ENCODE measurements at places on chromosomes 2 and 18. TPM values are rescaled to one million over a fixed set of nuclear protein-coding genes. Genes with fewer than 3 reads are reported as not detected.

The TMEFF2 gene
- total RNA-seq: not detected

The ELOA2 gene
- not detected for total RNA-seq

The KCNK3 gene
- total RNA-seq: not detected

The KLHL30 gene
- not detected for total RNA-seq

The PUS10 gene
- total RNA-seq: 6.0 TPM

The PRSS56 gene
- not detected for total RNA-seq

The ACMSD gene
- not detected for total RNA-seq

The NDUFB3 gene
- total RNA-seq: 162 TPM

The UGT1A10 gene
- not detected for total RNA-seq

The CD28 gene
- total RNA-seq: 167 TPM

The CD207 gene
- not detected for total RNA-seq

The DNAJC5G gene
- total RNA-seq: not detected

The ANKRD36 gene
- total RNA-seq: 23.0 TPM

The ANKRD62 gene
- total RNA-seq: not detected

The FBLN7 gene
- total RNA-seq: 39.0 TPM

The DSG4 gene
- total RNA-seq: not detected

The GRHL1 gene
- 0.79 TPM for total RNA-seq

The HNMT gene
- not detected for total RNA-seq

The DHRS9 gene
- total RNA-seq: 2.0 TPM

The TMEM37 gene
- not detected for total RNA-seq

The LINC00305 gene
- not detected for total RNA-seq

The ZAP70 gene
- total RNA-seq: 167 TPM

The ZNF532 gene
- 4.0 TPM for total RNA-seq

The HOXD3 gene
- total RNA-seq: not detected

The ZNF638 gene
- 79.8 TPM for total RNA-seq

The KCNF1 gene
- not detected for total RNA-seq
